NCI-H2081 (cell line): ENCODE measurements at places on chromosomes 16 and 17.

- no peak for DNase-seq
Measured at GRCh38 chr17:81066771-81067315, 31.9 kb downstream of the BAIAP2 start.

- DNase-seq, result no peak
Measured at GRCh38 chr17:49555495-49556222, 20.0 kb upstream of the NXPH3 start.

DNA sequence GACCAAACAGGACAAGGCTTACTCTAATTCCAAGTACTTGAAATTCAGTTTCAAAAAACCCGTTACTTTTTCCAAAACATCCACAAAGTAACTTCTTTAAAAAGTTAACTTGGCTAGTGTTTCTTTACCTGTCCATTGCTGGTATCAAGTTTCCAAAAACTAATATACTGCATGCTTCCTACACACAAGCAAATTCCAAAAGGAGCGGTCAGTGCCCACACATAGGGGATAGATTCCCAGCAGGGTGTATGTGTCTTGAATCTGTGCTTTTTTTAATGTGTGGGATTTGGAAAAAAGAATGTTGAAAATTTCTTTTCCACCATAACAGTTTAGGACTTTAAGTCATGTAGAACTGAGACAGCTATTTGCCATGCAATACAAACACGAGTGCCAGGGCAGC, 367.8 kb upstream of the SOX9 start:
- DNase-seq, result no peak

- DNase-seq, result no peak
Measured at GRCh38 chr17:81648707-81649085, 7.6 kb downstream of the PDE6G start.

DNA sequence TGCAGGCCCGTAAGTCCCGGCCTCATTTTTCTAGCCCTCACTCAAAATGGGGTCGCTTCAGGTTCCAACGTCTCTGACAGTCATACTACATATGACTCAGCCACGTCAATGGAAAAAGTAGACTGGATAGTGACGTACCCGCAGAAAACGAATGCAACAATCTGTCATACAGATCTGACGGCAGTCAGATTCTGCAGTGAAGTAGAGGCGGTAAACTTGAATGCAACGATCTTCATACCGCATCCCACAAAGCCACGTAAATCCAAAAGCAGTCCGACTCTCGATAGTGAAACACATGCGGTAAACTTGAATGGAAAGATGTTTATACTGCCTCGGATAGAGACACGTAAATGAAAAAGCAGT, 38.4 kb upstream of the ARL4D start:
- peak; percentile 55 for DNase-seq

DNA sequence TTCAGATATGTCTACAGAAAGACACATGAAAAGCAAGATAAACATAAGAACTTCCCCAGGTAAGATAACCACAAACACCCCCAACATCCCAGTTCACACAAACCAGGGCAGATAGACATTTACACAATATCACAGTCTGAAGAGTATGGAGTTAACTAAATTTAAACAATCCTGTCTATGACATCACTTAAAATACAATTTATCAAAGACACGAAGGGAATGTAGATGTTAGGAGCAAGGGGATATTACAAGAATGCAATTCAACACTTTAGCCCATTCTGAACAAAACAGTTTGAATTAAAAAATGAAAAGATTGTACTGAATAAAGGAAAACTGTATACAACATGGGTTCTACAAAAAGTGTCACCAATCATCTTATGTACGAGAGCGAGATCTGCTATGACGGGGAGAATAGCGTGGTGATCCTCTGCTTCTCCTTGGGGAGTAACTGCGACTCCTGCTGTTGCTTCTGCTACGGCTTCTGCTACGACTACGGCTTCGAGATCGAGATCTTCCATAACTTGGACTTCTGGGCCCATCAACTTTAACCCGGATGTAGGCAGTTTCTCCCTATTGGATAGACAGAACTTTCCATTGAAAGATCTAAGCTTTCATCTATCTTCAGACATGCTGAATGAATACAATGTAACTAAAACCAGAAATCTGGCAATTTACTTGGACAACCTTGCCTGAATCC, 1.9 kb downstream of the SRSF1 start:
- no peak for DNase-seq

DNA sequence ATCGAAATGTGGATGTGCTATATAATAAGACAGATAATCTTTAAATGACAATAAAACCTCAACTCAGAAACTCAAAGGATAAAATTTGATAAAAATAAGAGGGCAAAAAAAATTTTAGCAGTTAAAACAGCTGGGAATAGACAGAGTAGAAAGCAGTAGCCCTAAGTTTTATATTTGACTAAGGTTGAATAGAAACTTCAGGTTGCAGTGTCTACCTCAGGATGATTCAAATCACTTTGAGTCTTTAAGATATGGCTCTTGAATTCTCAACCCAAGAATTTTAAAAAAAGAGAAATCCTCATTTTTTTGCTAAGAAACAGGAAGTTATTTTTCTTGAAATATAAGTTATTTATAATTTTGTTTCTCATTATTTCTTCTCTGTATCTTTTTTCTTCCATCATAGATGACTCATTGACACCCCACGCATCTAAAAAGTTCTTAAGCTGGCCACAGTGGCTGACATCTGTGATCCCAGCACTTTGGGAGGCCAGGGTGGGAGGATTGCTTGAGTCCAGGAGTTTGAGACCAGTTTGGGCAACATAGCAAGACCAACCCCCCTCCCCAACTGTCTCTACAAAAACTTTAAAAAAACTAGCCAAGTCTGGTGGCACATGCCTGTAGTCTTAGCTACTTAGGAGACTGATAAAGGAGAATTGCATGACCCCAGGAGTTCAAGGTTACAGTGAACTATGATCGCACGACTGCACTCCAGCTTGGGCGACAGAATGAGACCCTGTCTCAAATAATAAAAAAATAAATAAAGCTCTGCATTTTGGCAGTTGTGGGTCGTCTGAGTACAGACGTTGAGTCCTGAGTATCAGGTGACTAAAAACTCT, 23.9 kb downstream of the NFAT5 start:
- no peak for DNase-seq

DNA sequence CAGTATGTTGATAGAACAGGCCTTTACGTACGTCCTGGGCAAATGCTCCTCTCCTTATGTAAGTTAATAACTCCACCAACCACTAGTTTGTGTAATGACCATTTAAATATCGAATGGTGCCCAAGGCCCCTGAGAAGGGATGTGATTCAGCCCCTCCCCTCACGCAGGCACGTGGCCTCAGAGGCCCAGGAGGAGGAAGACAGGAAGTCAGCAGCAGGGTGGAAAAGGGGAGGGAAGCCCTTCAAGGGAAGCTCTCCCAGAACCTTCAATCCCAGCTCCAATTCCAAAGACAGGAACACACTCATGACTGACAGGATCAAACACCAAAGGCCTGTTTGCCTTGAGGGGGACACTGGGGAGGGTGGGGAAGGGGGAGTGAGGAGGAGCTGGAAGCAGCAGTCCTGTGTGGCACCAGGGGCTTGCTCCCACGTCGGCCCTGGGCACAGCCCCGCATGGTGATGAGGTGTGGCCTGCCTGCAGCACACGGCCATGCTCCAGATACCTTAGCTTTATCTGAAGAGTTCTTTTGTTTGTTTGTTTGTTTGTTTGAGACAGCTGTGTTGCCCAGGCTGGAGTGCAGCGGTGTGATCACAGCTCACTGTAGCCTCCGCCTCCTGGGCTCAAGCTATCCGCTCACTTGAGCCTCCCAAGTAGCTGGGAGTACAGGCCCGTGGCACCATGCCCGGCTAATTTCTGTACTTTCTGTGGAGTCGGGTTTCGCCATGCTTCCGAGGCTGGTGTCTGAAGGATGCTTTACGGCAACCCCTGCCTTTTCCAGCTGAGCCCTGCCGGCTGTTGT, 105.0 kb downstream of the ZNF778 start:
- peak; percentile 47 for DNase-seq
